Activated CD4-positive, alpha-beta memory T cell treated with anti-CD3 and anti-CD28 coated beads for 36 hours (primary cell): ENCODE measurements at places on chromosomes 6 and 20.

- no peak for DNase-seq
- no peak overlapping the region for H3K4me3 ChIP-seq
- H3K4me1 ChIP-seq, result no peaks in the 10 kb centered on the region
- H3K27ac ChIP-seq, result no peak overlapping the region
- peaks cover 6% of the 10 kb centered on the region for H3K27me3 ChIP-seq
- no peaks in the 10 kb centered on the region for H3K36me3 ChIP-seq
Measured at GRCh38 chr20:61260905-61261304, 8.8 kb downstream of the CDH4 start.

- no peaks in the 10 kb centered on the region for H3K27me3 ChIP-seq
- H3K27ac ChIP-seq, result no peak overlapping the region
- H3K4me1 ChIP-seq, result peaks cover 23% of the 10 kb centered on the region
- DNase-seq, result peak; percentile 49
- H3K36me3 ChIP-seq, result no peaks in the 10 kb centered on the region
Measured at GRCh38 chr6:130602151-130602770, 224.9 kb upstream of the SMLR1 start.

- no peaks in the 10 kb centered on the region for H3K27me3 ChIP-seq
- DNase-seq, result no peak
- H3K36me3 ChIP-seq, result peaks cover 8% of the 10 kb centered on the region
Measured at GRCh38 chr6:44105146-44105545, 22.1 kb downstream of the MRPL14 start.

- no peak overlapping the region for H3K4me3 ChIP-seq
Measured at GRCh38 chr20:19633985-19634384, 124.1 kb upstream of the RIN2 start.

GRCh38 chr20:40481337-40481736, 207.7 kb downstream of the MAFB start:
- H3K4me1 ChIP-seq, result no peaks in the 10 kb centered on the region
- no peaks in the 10 kb centered on the region for H3K36me3 ChIP-seq
- no peak for DNase-seq
- no peak overlapping the region for H3K4me3 ChIP-seq
- peaks cover 1% of the 10 kb centered on the region for H3K27me3 ChIP-seq
- H3K27ac ChIP-seq, result no peak overlapping the region

DNA sequence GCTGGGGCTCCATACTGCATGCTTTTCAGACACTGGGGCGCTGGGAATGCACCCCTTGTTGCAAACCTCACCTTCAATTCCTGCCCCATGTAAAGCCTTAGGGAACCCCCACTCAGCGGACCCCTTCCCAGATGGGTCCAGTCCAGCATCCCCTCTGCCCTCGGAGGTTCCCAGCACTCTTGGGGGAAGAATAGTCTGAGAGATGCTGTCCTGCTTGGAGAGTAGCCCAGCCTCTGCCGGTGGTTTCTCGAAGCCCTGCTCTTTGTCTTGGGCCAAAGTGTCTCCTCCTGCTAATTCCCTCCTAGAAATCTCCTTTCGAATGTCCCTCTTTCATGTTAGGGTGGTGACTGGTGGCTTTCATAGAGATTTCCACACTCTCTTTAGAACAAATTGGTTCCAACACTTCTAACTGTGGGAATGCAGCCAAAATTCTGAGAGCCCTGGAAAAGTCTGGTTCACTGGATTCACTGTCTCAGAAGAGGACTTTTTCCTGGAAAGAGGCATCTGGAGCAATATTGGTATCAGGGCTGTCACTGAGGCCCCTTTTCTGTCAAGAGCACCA, 24.9 kb upstream of the SULF2 start:
- no peaks in the 10 kb centered on the region for H3K4me1 ChIP-seq
- no peak overlapping the region for H3K27ac ChIP-seq
- DNase-seq, result no peak
- H3K36me3 ChIP-seq, result no peaks in the 10 kb centered on the region
- peaks cover 31% of the 10 kb centered on the region for H3K27me3 ChIP-seq

DNA sequence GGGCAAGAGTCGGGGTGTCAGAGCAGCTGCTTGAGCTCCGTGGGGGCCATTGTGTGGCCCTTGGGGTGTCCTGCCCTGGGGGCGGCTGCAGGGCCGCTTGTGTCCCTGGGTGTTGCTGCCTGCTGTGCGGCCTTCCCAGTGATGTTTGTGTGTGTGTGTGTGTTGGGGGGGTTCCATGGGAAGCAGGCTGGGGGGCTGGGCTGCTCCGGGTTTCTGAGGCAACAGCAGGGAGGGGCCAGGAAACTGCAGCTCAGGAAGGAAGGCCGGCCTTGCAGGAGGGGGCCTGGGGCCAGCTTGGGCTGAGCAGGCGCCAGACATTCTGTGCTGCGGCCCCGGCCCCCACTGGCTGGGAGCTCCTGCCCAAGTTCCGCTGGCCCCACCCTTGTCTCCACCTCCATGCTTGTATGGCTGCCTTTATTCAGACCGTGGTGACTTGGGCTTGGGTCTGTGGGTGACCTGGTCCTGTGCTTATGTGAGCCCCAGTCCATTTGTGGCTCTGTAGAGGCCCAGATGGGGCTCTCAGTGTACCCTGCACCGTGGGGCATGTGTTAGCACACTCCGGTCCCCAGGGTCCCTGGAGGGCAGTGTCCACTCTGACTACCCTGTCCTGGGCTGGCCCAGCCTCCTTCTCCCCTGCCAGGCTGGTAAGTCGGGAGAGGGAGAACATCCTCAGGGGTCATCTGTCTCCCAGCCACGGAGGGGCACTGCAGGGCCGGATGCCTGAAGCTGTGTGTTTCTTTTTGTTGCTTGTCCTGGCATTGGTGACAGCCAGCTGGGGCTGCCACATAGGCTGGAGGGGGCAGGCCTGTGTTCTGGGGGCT, 4.6 kb upstream of the SOX18 start:
- H3K36me3 ChIP-seq, result no peaks in the 10 kb centered on the region
- H3K27ac ChIP-seq, result no peak overlapping the region
- no peak overlapping the region for H3K4me3 ChIP-seq
- DNase-seq, result no peak
- peaks cover 37% of the 10 kb centered on the region for H3K27me3 ChIP-seq

- H3K27ac ChIP-seq, result no peak overlapping the region
- peaks cover 8% of the 10 kb centered on the region for H3K27me3 ChIP-seq
- no peak for DNase-seq
- H3K36me3 ChIP-seq, result no peaks in the 10 kb centered on the region
- H3K4me1 ChIP-seq, result no peaks in the 10 kb centered on the region
Measured at GRCh38 chr6:105431226-105431625, 28.3 kb upstream of the PREP start.

DNA sequence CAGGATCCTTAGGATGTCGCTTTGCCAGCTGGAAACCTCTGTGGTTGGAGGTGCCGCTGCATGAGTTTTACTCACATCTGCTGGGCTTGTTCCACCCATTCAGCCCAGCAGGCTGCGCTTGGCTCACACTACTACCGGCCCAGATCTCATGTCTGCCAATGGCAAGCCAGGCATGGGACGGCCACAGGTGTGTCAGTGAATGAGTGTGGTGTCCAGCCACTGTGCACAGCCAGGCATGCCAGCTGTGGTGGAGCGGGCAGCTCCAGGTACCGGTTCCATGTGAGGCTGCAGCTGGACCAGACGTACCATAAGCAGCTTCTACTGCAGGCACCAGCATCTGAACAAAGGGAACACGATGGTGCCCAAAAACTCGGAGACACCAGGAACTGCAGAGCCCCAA, 33.1 kb upstream of the ASF1A start:
- H3K27ac ChIP-seq, result no peak overlapping the region
- H3K27me3 ChIP-seq, result no peaks in the 10 kb centered on the region
- H3K4me3 ChIP-seq, result no peak overlapping the region
- no peak for DNase-seq
- H3K4me1 ChIP-seq, result peaks cover 27% of the 10 kb centered on the region

- DNase-seq, result no peak
- peaks cover 25% of the 10 kb centered on the region for H3K36me3 ChIP-seq
- peaks cover 83% of the 10 kb centered on the region for H3K27me3 ChIP-seq
- no peak overlapping the region for H3K4me3 ChIP-seq
Measured at GRCh38 chr6:100462706-100463629, 1.8 kb downstream of the SIM1 start.

- H3K4me1 ChIP-seq, result no peaks in the 10 kb centered on the region
- H3K36me3 ChIP-seq, result no peaks in the 10 kb centered on the region
- H3K27me3 ChIP-seq, result no peaks in the 10 kb centered on the region
- DNase-seq, result no peak
- H3K27ac ChIP-seq, result no peak overlapping the region
Measured at GRCh38 chr6:93562582-93562981, 143.2 kb upstream of the EPHA7 start.

DNA sequence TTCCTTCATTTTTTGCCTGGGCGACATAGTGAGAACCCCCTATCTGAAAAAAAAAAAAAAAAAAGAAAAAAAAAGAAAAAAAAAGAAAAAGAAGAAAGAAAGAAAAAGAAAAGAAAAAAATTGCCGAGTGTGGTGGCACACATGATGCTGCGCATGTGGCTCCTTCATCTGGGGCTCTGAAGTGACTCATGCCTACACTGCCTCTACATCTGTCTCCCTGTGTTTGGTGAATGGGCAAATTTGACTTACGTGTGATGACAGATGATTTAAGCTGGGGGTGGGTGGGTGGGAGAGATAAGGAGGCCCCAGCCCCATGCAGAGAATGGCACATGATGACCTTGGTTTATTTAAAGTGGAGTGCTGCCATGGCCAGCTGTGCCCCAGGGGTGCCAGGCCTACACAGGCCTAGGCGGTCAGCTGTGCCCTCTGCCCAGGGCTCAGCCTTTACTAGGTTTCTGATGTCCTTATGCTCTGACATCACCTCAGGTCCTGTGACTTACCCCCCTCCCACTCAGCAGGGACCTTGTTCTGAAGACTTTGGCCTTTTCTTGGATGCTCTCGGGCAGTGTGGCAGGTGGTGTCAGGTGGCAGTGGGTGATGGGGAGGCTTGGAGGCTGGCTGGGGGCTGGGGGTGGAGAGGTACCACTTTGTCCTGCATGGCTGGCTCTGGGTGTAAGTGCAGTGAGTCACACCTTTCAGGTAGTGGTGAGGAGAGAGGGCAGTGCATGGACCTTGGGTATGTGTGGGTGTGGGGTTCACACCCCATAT, 41.1 kb downstream of the VEGFA start:
- H3K4me1 ChIP-seq, result peaks cover 9% of the 10 kb centered on the region
- peaks cover 6% of the 10 kb centered on the region for H3K27me3 ChIP-seq
- no peak overlapping the region for H3K4me3 ChIP-seq
- DNase-seq, result no peak
- no peaks in the 10 kb centered on the region for H3K36me3 ChIP-seq

DNA sequence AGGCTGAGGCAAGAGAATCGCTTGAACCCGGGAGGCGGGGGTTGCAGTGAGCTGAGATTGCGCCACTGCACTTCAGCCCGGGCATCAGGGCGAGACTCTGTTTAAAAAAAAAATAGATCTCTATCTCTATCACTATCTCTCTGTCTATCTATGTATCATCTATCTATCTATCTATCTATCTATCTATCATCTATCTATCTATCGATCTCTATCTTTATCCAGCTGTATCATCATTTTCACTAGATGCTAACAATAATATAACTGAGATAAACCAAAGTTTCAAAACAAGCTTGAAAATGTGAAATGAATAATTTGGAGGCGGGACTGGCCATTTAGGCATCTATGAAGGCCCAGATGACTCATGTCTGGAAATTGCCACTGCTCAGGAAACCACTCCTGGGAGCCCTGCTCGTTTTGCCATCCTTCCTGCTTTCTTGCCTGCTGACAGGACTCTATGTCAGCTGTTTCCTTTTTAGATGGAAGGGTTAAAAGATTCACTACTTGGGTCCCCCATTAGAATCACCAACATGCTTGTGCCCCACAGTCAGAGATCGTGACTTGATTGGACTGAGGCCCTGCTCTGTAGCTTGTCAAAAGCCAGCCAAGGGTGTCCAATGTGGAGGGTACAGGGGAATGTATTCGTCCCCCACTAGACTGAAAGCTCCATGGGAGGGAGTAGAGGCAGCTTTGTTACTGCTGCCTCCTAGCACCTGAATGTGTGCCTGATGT, 61.7 kb downstream of the UTRN start:
- H3K36me3 ChIP-seq, result peaks cover 6% of the 10 kb centered on the region
- peaks cover 81% of the 10 kb centered on the region for H3K4me1 ChIP-seq
- no peaks in the 10 kb centered on the region for H3K27me3 ChIP-seq
- DNase-seq, result peak; percentile 64
- H3K4me3 ChIP-seq, result peak overlapping the region; percentile 48

- no peaks in the 10 kb centered on the region for H3K4me1 ChIP-seq
- DNase-seq, result no peak
- H3K27me3 ChIP-seq, result no peaks in the 10 kb centered on the region
- H3K4me3 ChIP-seq, result no peak overlapping the region
- H3K27ac ChIP-seq, result no peak overlapping the region
- H3K36me3 ChIP-seq, result no peaks in the 10 kb centered on the region
Measured at GRCh38 chr20:14956026-14956425, 618.6 kb upstream of the FLRT3 start.

GRCh38 chr6:93679836-93680235, 260.5 kb upstream of the EPHA7 start:
- no peaks in the 10 kb centered on the region for H3K27me3 ChIP-seq
- H3K4me1 ChIP-seq, result no peaks in the 10 kb centered on the region
- no peak overlapping the region for H3K4me3 ChIP-seq
- no peak overlapping the region for H3K27ac ChIP-seq
- no peak for DNase-seq

- DNase-seq, result no peak
- H3K4me3 ChIP-seq, result peak overlapping the region; percentile 85
- peak overlapping the region; percentile 53 for H3K27ac ChIP-seq
- peaks cover 32% of the 10 kb centered on the region for H3K4me1 ChIP-seq
Measured at GRCh38 chr6:127515234-127515793, 3.8 kb downstream of the MTCL3 start.

- H3K27ac ChIP-seq, result no peak overlapping the region
- no peak for DNase-seq
- H3K4me1 ChIP-seq, result no peaks in the 10 kb centered on the region
- peaks cover 20% of the 10 kb centered on the region for H3K27me3 ChIP-seq
- no peak overlapping the region for H3K4me3 ChIP-seq
- no peaks in the 10 kb centered on the region for H3K36me3 ChIP-seq
Measured at GRCh38 chr20:1958426-1958825, 35.4 kb downstream of the PDYN start.

- peaks cover 16% of the 10 kb centered on the region for H3K36me3 ChIP-seq
- no peaks in the 10 kb centered on the region for H3K27me3 ChIP-seq
- H3K4me3 ChIP-seq, result no peak overlapping the region
- no peak for DNase-seq
- H3K4me1 ChIP-seq, result peaks cover 15% of the 10 kb centered on the region
- no peak overlapping the region for H3K27ac ChIP-seq
Measured at GRCh38 chr6:1894954-1895353, 285.2 kb downstream of the FOXC1 start.

DNA sequence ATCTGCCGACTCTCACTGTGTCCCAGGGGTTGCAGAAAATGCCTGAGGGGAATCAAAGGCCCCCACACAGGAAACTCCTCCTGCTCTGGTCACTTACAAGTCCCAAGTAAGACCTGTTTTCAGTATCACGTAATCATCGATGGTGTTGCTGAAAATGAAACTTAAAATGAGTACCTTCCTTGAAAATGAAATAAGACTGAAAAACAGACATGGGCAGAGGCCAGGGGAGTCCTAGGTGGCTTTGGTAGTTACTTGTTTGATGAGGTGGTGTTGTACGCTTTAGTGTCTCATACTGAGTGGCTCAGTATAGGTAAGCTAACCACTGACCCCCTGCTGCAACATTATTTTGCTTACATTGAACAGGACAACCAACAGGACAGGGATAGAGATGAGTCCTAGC, 43.0 kb upstream of the SYNCRIP start:
- H3K36me3 ChIP-seq, result peaks cover 2% of the 10 kb centered on the region
- DNase-seq, result no peak
- no peaks in the 10 kb centered on the region for H3K27me3 ChIP-seq
- H3K4me1 ChIP-seq, result no peaks in the 10 kb centered on the region
- H3K27ac ChIP-seq, result no peak overlapping the region

- peaks cover 3% of the 10 kb centered on the region for H3K36me3 ChIP-seq
- DNase-seq, result peak; percentile 95
- H3K4me1 ChIP-seq, result peaks cover 35% of the 10 kb centered on the region
- peak within 1 kb of the TSS; percentile 86 for H3K27ac ChIP-seq
- peaks cover 12% of the 10 kb centered on the region for H3K27me3 ChIP-seq
- H3K4me3 ChIP-seq, result peak within 1 kb of the TSS; percentile 97
Measured at GRCh38 chr6:157323255-157323965, at the start of gene TMEM242. TSS of gene TMEM242 (minus strand) at chr6:157323519. CDS start at chr6:157323499, 20 bp downstream.
